ENCODE measurements at places on chromosomes 3 and 15. TPM values are rescaled to one million over a fixed set of nuclear protein-coding genes. Genes with fewer than 3 reads are reported as not detected.

GRCh38 chr15:48965972-48966371, 2.3 kb upstream of the SHC4 start:
- H3K4me3 ChIP-seq, result no peak overlapping the region
- H3K27me3 ChIP-seq, result peaks cover 13% of the 10 kb centered on the region
- H3K36me3 ChIP-seq, result no peaks in the 10 kb centered on the region
- no peak for DNase-seq
- no peak overlapping the region for H3K27ac ChIP-seq

- DNase-seq, result no peak
- no peak overlapping the region for H3K4me3 ChIP-seq
- no peaks in the 10 kb centered on the region for H3K4me1 ChIP-seq
- no peak overlapping the region for H3K27ac ChIP-seq
- H3K27me3 ChIP-seq, result no peaks in the 10 kb centered on the region
These were observed 935.8 kb downstream of the IGSF11 start for GRCh38 chr3:118098827-118099226.

DNA sequence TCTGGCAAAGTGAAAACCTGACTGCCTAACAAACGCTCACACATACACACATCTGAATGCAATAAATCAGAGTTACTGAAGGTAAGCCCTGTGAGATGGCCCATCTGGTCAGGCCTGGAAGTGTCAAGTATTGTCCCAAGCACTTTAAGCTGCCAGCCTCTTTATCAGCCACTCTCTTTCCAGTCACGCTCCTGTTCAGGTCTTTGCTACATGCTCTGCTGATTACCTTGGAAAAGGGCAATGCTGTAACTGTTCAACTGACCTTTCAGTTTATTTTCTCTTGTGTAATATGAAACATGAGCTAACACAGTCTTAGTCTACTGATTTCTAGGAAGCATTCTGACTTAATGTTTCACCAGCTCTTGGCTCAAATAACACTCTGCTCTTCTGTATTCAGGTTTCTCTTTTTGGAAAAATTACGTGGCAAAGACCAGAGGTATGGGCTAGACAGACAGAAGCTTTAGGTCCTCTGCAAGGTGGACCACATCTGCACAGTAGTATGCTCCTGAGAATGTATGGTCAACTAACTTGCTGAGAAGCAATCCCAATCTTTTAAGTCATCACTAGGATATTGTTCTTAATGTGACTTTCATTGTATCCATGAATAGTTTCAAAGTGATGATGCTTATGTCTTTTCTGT, 44.5 kb downstream of the GBE1 start:
- no peak overlapping the region for H3K27ac ChIP-seq
- no peak for DNase-seq
- H3K27me3 ChIP-seq, result no peaks in the 10 kb centered on the region
- H3K4me3 ChIP-seq, result no peak overlapping the region
- no peaks in the 10 kb centered on the region for H3K4me1 ChIP-seq

The C3orf49 gene
- not detected for total RNA-seq

The GNB4 gene
- total RNA-seq, result 3.4 TPM

The SYNPR gene
- not detected for total RNA-seq

The SERPINI2 gene
- not detected for total RNA-seq

Data from natural killer cell (primary cell).